ENCODE measurements at places on chromosomes 4 and X.

- no peak for DNase-seq
These were observed 76.7 kb upstream of the TMEM150C start for GRCh38 chr4:82638479-82638878.

- DNase-seq, result no peak
These were observed 323.1 kb downstream of the GBA3 start for GRCh38 chr4:23015821-23016220.

GRCh38 chr4:35793045-35793722, 451.1 kb downstream of the ARAP2 start:
- DNase-seq, result peak; percentile 1

DNA sequence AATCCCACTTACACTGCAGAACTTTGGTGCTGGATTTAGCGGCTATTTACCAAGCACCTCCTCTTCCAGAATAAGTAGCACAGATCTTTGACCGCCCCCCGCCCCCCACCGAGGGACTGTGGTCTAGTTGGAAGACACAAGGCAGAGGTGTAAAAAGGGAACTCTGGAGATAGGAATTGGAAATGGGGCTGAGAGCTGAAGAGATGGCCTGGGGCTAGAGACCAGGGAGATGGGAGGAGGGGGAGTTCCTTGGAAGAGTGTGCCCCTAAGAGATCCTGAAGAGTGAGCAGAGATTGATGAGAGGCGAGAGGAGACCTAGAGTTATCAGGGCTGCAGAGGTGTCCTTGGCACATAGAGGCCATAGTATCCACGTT, 55.3 kb downstream of the TBL1X start:
- no peak for DNase-seq

DNA sequence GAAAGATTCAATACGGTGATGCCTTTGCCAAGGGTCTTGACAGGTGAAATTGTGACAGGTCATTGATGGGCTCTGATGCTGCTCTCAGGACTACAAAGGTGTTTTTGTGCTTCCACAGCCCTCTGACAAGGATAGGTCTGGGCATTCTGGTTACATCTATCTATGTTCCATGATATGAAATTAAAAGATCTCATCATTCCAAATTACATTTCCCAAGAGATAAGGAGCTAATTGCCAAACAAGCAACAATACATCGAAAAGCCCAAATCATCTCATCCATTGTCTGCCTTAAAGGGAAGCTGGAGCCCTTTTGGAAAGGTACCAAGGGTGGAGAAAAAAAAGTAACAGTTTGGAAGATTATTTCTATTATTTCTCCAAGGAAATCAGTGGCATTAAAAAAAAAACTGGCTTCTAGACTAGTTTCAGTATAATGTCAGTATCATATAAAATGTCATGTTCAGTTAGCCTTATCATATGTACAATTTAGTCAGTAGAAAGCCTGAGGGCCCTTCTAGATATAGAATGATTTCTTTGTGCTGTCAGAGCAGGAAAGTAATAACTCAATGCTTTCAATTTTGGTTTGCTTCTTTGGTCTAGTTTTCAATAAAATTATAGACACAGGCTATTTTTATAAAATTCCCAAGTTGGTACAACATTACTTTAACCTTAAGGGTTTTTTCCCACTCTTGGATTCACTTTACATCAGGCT, 224.5 kb upstream of the GPRIN3 start:
- no peak for DNase-seq

DNA sequence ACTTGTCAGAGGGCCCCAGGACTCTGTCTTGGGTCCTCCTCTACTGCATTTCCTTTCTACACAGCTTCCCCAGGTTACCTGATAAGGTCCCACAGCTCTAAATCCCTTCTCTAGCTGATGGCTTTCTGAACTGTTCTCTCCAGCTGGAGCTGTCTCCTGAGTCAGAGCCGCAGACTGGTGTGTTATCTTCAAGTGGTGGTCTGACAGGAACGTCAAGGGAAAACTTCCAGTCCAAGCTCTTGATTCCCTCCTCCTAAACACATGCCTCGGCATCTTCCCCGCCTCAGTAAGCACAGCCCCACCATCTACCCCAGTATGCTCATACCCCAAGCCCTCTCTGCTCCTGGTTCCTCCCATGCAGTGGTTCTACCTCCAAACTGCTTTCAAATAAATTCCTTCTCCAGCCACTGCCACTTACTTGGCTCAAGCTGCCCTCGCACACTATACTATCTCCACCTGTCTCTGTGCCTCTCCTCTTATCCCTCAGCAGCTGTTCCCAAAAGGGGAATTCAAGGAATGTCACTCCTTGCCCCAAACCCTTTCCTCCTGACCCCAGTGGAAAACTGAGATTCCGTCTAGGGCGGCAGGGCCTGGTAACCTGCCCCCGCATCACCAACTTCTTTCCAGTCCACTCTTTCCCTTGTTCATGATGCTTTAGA, 17.2 kb upstream of the CENPU start:
- no peak for DNase-seq

DNA sequence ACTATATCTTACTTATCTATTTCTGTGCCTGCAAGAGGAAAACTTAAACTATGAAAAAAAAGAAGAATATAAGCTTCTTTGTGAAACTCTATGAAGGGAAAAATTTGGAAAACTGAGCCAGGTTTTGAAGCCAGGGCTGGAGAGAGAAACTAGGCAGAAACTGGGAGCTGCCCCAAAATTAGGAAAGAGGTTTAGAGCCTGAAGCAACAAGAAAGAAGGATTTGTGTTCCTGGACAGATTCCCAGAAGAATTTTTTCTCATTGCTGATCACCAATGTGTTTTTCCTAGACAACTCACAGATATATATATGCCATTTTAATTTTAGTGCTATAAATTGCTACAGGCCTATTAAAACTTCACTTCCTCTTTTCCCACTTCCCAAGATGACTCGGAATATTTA, 245.0 kb upstream of the GEMIN8 start:
- DNase-seq, result no peak

DNA sequence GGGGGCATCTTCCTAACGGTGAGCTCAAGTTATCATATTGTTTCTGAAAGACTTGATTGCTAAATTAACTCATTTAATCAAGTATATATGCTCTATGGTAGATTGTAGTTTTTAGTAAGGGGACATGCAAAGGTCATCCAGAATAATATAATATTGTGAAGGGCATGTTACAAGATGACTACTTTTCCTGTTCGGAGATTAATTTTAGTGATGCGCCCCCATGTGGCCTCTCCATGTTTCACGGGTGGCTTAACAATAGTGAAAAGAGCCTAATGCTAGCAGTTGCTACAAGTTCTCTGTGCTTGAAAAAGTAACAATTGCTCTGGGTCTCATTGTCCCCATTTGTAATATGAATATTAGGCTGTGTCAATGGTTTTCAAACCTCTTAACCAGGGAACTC, 12.2 kb downstream of the SMPX start:
- peak; percentile 34 for DNase-seq

DNA sequence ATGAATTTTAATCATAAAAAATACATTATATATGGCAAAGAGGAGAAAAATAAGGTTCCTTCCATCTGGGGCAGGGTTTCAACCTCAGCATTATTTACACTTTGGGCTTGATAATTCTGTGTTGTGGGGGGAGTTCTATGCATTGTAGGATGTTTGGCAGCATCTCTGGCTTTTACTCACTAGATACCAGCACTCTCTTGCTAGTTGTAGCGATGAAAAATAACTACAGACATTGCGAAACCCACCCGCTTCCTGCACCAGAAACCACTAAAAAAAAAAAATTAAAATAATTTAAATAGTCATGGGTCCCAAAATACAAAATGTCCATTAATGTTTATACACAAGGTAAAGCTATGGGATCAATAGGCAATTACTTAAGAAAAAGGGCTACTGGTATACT, 52.7 kb downstream of the PPP3CA start:
- DNase-seq, result no peak

- DNase-seq, result no peak
These were observed 6.8 kb downstream of the HNRNPDL start for GRCh38 chr4:82423245-82424054.

DNA sequence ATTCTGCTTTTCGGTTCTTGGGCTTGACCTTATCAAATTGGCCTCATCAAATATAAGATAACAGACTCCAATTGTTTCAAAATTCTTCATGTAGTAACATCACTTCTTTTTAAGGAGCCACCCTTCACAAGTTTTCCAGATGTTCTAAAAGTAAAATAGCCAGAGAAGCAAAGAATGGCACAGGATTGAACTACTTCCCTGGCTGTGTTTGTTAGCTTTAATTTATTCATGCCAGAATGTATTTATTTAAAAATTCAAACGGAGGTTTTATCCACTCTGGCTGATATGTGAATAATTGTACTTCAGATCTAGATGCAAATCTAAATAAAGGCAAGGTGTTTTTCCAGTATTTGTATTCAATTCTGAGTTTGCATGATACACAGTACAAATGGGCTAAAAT, 581.3 kb upstream of the TENM3 start:
- DNase-seq, result peak; percentile 25

- no peak for DNase-seq
These were observed 5.2 kb downstream of the CXCL1 start for GRCh38 chr4:73874386-73874785.

- no peak for DNase-seq
These were observed 526.0 kb downstream of the MID1IP1 start for GRCh38 chrX:39327255-39327654.

- no peak for DNase-seq
These were observed 1240.0 kb upstream of the ADGRL3 start for GRCh38 chr4:59960143-59960542.

DNA sequence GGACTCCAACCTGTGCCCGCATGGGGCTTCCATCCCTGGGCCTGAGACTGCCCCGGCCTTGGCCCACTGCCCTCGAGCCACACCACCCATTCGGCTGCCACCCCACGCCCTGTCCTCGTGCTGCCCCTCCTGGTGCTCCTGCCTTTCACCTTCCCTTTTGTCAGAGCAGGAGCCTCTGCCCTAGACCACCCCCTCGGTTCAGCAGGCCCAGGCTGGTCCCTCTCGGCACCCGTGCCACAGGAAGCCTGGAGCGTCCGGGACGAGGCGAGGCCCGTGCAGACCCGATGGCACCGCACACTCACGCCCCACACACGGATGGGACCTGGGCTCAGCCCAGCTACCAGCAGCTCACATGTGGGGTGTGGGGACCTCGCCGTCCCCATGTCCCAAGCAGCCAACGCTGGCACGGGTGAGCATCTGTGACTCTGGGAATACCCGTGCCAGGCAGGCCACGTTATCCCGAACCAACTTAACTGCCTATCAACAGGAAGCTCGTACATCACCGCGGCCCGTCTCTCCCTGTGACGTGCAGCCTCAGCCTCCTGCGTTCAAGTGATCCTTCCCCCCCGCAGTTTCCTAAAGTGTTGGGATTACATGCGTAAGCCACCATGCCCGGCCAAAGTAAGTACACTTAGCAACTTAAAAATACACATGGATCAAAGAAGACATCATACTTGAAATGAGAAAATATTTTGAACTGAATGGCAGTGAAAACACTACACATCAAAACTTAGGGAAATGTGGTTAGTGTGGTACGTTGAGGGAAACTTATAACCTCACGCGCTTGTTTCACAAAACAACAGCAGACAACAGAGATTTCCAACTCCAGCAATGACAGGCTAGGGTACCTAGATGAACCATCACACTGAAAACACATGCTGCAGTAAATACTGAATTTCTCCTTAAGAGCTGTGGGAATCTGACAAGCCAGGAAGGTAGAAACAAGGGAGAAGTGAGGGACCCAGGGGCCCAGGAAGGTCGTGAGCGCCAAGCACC, 29.0 kb downstream of the LRPAP1 start:
- DNase-seq, result no peak

- no peak for DNase-seq
These were observed 5.1 kb upstream of the CORIN start for GRCh38 chr4:47842985-47843384.

- DNase-seq, result no peak
These were observed 216.2 kb upstream of the CTSO start for GRCh38 chr4:156169861-156170260.

GRCh38 chrX:155215443-155216178, 649 bp upstream of the VBP1 start:
- no peak for DNase-seq

GRCh38 chr4:93771640-93772411, 56.7 kb upstream of the ATOH1 start:
- no peak for DNase-seq

DNA sequence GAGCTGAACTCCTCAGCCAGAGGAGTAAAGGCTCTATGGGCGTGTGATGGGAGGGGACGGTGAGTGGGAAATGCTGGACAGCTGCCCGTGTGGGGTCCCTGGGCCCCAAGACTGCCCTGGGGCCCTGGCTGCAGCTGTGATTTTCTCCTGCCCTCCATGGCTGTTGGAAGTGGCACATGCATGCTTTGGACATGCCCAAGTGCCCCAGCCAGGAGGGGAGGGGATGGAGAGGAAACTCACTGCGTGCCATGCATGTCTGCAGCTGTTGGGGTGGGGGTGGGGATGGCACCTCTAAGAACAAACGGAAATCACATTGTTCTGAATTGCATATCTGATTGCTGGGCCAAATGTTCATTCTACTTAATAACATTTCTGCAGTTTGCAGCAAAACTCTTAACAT, 52.4 kb downstream of the MID2 start:
- peak; percentile 13 for DNase-seq

DNA sequence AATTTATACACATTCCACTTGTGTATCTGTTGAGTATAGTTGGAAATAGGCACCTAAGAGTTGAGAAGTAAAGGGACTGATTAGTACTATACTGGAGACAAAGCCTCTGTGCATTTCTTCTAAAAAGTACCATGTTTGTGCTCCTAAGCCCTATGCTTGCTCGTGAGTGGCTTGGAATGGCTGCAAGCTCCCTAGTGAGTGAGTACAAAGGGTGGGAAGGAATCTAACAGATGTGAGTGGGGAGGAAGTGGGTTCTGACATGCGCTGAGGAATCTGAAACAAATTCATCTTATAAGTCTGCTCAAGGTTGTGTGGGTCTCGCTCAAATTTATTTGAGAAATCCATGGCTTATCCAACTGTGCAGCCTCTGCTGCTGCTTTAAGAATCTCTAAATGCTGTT, 13.3 kb downstream of the SPCS3 start:
- DNase-seq, result no peak

- DNase-seq, result peak; percentile 62
These were observed 118.4 kb upstream of the WDR17 start for GRCh38 chr4:175947117-175947722.

- DNase-seq, result peak; percentile 39
These were observed 3.2 kb upstream of the PRKG2 start for GRCh38 chr4:81218206-81218605.

DNA sequence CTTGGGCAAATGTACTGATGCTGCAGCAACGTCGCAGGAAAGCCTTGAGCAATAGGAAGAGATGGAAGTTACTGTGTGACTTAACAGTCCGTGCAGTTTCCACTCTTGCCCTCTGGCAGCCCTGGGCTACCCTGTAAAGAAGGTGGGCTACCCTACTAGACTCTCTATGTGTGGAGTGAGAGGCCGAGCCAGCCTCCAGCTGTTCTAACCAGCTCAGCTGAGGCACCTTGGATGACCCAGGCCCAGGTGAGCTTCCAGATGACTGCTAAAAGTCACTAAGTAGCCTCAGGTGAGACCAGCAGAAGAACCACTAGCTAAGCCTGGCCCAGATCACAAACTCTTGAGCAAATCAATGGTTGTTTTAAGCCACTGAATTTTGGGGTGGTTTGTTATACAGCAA, 34.9 kb upstream of the PPP2R2C start:
- DNase-seq, result no peak

- DNase-seq, result peak; percentile 56
These were observed 27.8 kb downstream of the PIR start for GRCh38 chrX:15465347-15465746.

- DNase-seq, result no peak
These were observed 139.6 kb downstream of the SPRY1 start for GRCh38 chr4:123536225-123536624.

All from foreskin fibroblast (primary cell).